BJ (cell line): ENCODE measurements at places on chromosomes 6 and 20. TPM values are rescaled to one million over a fixed set of nuclear protein-coding genes. Genes with fewer than 3 reads are reported as not detected.

TMEM244 gene
- not detected in 2 replicates for polyA plus RNA-seq

C6orf15 gene
- not detected in 2 replicates for polyA plus RNA-seq

EPHA7 gene
- polyA plus RNA-seq = 0.01 TPM in 1 of 2 replicates, not detected in the other

ROS1 gene
- 0.16 and 0.29 TPM in 2 replicates for polyA plus RNA-seq

HTR1B gene
- polyA plus RNA-seq = 1.4 and 3.1 TPM in 2 replicates

- no peak for DNase-seq
These were observed 72.4 kb upstream of the GTSF1L start for GRCh38 chr20:43799150-43799711.

DNA sequence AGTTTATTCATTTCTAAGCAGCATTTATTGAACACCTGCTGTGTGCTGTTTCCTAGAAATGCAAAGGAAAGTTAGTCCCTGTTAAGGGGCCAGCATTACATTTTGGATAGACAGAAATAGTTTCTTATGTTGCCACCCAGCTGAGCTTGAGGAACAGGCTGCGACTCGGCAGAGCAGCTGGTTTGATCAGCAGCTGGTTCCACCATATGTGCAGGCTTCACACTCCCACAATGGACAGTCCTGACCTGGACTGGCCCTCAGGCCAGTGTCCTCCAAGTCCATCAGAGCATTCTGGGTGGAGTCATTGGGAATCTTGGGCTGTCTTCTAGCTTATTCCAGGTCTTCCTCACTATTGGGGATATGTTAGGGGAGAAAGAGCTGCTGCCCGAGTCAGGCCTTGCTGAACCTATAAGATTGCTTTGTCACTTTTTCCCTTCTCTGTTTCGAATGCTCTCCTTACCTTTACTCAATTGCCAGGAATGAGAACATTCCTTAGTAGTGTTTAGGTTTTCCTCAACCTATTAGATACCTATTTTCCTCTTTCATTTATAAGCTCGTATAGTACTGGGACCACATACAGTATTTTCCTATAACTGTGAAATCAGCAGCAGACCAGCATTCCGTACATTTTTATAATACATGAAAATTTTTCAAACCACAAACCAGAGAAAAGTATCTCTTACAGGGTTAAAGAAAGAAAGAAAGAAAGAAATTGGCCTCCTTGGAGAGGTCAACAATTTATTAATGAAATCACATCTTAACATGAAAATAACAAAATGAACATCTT, 203.0 kb downstream of the FARS2 start:
- no peak for DNase-seq

DNA sequence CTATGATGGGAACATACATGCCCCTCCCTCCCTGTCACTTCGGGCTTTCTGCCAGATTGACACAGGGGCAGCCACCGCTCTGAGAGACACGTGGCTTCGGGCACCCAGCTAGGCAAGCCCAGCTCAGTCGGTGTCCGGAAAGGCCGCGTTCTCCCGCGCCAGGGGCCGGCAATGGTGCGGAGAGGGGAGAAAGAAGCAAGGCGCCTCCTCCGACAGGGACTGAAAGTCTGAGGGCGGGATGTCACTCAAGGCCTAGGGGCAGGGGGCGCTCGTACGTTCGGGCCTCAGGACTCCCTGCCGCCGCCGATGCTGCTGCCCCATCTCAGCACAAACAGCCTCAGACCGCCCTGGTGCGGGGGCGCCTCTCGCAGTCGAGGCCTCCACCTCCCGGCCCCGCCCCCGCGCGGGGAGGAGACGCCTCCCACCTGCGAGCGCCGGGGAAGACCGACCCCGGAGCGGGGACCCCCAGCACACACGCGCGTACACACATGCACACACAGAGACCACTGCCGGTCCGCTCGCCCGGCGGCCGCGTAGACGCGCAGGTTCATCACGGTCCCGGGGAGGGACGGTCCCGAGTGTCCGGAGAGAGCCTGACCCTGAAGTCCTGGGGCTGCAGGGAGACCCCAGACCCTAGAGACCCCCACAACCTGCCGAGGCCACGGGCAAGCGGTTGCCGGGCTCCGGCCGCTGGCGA, 1.9 kb downstream of the GRM4 start:
- no peak for DNase-seq

GRCh38 chr6:131765081-131765803, 42.6 kb upstream of the ENPP1 start:
- peak; percentile 67 for DNase-seq

DNA sequence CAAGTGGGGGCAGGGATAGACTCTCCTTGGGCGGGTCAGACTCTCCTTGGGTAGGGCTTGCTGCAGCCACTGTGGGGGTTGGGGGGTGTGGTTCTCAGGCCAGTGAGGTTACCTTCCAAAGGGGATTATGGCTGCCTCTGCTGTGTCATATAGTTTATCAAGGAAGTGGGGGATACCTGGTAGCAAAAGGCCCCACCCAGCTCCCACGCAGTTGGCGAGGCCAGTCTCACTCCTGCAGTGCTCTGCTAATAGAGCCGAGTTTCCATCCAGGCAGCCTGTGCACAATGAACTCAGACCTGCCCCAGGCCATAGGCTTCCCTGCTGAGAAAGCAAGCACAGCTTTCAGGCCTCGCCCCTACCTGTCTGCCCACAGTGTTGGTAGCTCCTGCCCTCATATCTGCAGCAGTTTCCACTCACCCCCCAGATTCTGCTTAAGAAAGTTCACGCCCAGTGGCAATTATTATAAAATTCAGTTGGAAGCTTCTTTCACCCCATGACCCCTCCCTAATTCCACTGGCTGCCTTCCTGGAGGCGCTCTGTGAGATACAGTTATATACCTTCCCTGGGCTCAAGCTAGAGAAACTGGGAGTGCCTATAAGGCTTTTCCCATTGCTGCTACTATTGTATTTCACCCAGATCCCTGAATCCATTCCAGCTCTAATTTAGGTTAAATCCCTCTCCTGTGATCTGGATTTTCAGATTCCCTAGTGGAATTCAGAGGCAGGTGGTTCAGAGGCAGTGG, 56.1 kb downstream of the HDDC2 start:
- DNase-seq = no peak

DNA sequence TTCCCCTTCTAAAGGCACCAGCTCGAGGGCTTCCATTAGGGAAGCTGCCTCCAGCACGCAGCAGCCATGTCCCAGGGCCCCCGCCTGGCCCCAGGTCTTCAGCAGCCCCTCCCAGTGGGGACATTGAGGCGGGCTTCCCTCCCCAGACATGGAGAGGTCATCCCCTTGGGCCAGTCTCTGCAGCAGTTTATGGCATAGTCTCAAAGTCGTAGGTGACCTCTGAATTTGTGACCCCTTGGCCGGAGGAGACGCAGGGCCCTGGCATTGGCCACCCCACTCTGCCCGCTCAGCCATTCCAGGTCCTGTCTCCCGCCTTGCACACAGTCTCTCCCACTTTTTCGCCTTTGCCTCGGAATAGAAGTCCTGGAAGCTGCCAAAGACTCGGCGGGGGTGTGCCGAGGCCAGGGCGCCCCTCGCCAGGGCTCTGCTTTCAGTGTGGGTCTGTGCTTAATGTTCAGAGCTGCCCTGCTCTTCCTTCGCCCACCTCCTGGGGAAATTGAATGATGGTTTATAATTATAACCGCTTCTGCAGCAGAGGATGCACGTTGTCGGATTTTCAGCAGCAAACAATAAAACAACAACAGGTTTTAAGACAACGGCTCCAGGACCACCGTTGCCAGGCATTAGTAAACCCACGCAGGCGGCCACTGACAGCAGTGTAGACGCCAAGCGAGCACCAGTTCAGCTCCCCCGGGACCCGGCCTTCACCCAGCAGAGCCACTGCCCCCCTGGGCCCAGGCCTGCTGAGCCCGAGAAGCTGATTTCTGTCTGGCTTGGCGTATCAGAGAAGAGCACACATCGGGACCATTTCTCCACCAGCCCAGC, 187.0 kb downstream of the TAF4 start:
- DNase-seq = no peak

- DNase-seq = no peak
These were observed 16.3 kb upstream of the SRC start for GRCh38 chr20:37329481-37330165.

DNA sequence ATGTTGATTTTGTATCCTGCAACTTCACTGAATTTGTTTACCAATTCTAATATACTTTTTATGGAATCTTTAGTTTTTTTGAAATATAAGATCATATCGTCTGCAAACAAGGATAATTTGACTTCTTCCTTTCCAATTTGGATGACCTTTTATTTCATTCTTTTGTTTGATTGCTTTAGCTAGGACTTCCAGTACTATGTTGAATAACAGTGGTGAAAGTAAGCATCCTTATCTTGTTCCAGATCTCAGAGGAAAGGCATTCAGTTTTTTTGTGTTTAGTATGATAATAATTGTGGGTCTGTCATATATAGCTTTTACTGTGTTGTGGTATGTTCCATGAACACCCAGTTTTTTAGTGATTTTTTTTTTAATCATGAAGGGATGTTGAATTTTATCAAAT, 75.7 kb downstream of the GCLC start:
- no peak for DNase-seq

DNA sequence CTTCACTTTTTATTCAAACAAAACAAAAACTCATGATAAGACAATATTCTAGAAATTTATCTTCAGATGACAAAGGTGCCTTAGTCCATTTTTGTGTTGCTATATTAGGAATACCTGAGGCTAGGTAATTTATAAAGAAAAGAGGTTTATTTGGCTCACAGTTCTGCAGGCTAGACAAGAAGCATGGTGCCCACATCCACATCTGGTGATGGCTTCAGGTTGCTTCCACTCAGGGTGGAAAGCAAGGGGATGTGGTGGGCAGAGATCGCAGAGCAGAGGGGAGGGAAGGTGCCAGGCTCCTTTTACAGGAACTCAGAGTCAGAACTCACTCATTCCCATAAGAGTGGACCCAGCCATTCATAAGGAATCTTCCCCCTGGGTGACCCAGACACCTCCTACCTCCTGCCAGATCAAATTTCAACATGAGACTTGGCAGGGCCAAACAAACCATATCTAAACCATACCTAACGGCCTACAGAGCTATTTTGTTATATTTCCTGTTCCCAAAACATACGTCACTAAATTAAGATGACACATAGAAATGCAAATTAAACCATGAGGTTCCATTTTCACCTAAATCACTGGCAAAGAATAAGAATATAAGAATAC, 26.4 kb downstream of the ABHD12 start:
- DNase-seq = no peak

- DNase-seq = peak; percentile 69
These were observed 711.3 kb upstream of the GJE1 start for GRCh38 chr6:141421378-141421777.

GRCh38 chr6:47749757-47750156, 32.1 kb upstream of the OPN5 start:
- no peak for DNase-seq

GRCh38 chr6:137390334-137390733, 103.9 kb downstream of the OLIG3 start:
- no peak for DNase-seq

DNA sequence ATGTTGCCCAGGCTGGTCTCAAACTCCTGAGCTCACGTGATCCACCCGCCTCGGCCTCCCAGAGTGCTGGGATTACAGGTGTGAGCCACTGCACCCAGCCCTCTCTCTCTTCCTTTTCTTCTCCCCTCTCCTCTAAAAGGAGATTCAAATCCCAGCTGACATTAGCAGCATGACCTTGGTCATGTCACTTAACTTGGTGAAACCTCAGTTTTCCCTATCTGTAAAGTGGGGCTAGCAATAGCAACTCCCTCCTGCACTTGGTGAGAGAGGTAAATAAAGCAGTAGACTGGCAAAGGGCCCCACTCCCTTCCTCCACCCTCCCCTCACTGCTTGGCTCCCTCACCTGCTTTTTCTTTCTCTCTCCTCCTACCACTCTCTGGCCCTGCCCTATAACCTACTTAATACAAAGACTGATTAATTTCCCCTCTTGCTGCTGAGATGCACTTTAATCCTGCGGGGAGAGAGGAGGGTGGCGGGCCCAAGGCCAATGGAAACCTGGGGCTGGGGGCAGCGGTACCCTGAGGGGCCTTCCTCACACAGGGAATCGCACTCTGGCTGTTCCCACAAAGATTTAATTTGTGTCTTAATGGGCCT, 54.2 kb upstream of the ZFAND3 start:
- no peak for DNase-seq

- peak; percentile 38 for DNase-seq
These were observed 7.7 kb downstream of the TPMT start for GRCh38 chr6:18147160-18147559.

- DNase-seq = no peak
These were observed 76.1 kb upstream of the TPD52L1 start for GRCh38 chr6:125077453-125077852.

GRCh38 chr6:16224409-16224808, 14.0 kb upstream of the GMPR start:
- no peak for DNase-seq

GRCh38 chr20:35434085-35435005, 3.7 kb downstream of the GDF5 start:
- no peak for DNase-seq
